ENCODE measurements at places on chromosomes 16 and 17.

- DNase-seq = no peak
These were observed 2.3 kb upstream of the ITGAE start for GRCh38 chr17:3803308-3803640.

- DNase-seq = peak; percentile 24
These were observed 31.3 kb upstream of the KPNB1 start for GRCh38 chr17:47618410-47618809.

DNA sequence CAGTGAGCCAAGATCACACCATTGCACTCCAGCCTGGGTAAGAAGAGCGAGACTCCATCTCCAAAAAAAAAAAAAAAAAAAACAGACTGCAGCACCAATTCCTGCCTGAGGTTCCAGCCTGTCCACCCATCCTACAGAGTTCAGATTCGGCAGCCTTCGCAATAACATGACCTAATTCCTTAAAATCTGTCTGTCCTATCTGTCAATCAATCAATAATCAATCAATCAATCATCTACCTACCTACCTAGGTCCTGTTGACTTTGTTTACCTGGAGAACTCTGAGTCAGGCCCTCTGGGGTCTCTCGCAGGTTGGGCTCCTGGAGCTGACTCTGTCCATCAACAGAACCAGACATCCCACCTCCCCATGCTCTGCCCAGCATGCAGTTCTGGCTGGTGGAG lies 236.7 kb downstream of the ENGASE start:
- DNase-seq = no peak

DNA sequence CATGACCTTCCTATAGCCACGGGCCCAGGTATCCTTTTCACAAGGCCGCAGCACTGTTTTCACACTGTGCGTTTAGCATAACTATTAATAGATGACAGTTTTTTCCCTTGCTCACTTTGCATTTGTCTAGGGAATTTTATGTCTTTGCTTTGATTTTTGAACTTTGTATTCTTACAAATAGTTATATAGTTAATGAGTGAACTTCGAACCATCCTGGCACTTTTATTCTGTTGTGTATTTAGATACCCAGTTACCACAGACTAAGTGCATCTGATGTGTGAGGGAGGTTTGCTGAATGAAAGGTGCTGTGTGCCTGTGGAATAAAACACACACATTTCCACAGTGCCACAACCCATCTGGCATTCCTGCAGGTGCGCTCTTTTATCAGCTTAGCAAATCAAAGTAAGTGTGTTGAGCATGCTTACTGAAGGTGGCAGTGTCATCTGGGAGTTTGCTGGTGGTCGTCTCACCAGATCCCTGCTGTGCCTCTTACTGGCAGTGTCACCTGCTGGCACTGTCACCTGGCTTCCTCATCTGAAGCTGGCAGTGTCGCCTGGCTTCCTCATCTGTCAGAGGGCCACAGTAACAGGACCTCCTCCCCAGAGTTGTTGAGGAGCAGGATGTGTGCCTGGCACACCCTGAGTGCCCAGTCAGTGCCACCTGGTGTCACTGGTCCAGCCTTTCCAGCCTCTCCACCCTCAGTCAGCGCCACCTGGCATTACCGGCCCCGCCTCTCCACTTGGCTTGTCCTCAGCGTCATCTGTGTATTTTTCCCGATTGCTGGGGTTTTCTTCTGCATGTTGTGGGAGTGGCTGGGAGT lies 37.6 kb downstream of the USP10 start:
- no peak for DNase-seq

GRCh38 chr16:79283578-79283977 lies 317.0 kb downstream of the MAF start:
- no peak for DNase-seq

GRCh38 chr17:17910060-17910459 lies 62.1 kb downstream of the TOM1L2 start:
- DNase-seq = no peak

GRCh38 chr17:77875881-77876509 lies 82.5 kb upstream of the TNRC6C start:
- peak; percentile 43 for DNase-seq

DNA sequence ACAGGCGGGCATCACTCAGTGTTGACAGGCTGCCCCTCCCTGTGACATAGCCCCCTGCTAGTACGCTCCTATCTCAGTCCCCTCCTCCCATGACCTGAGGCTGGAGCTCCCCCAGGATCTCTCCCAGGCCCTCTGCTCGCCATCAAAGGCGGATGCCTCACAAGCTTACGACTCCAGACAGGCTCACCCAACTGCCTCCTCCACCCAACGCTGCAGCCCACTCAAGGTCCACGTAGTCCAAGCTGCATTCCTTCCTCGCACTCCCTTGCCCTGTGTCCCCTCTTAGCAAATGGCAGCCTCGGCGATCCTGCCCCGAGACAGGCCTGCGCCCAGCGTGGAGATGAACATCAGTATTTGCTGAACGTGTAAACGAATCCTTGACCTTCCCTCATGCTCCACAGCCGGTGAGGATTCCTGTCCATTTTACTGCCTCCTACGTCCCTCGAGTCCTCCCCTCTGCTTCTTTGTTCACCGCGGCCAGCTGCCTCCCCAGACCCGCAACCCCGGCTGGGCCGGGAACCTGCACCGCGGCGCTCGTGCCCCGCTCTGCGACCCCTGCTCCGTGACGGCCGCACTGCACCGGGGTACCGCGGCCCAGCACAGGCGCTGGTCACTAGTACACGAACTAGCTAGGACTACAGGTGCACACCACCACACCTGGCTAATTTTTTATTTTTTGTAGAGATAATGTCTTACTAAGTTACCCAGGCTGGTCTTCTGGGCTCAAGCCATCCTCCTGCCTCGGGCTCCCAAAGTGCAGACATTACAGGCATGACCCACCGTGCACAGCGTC lies 838 bp upstream of the TMEM97 start:
- DNase-seq = no peak

DNA sequence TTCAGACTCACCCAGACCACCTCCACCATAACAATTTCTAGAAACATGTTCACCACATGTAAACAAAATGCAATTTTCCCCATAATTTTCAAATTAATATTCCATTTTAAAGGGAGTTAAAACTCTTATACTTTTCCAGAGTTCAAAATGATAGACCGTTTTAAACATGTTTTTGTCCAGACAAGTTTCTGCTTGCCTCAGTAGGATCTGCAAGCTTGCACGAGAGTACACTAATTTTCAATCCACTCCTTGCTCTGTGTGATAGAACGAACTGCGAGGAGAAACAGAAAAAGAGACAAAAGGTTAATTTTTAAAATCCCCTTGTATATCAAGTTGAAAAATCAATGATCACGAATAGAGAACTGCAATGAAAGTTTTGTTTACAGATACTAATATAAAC lies 7.1 kb downstream of the FAHD1 start:
- no peak for DNase-seq

- DNase-seq = no peak
These were observed 40.0 kb downstream of the IL21R start for GRCh38 chr16:27441998-27442397.

GRCh38 chr16:27492588-27492979 lies 57.1 kb downstream of the GTF3C1 start:
- no peak for DNase-seq

GRCh38 chr17:3571043-3571900 lies 13.7 kb upstream of the TRPV3 start:
- DNase-seq = no peak

GRCh38 chr16:58035356-58036170 lies 10.0 kb downstream of the MMP15 start:
- DNase-seq = no peak

DNA sequence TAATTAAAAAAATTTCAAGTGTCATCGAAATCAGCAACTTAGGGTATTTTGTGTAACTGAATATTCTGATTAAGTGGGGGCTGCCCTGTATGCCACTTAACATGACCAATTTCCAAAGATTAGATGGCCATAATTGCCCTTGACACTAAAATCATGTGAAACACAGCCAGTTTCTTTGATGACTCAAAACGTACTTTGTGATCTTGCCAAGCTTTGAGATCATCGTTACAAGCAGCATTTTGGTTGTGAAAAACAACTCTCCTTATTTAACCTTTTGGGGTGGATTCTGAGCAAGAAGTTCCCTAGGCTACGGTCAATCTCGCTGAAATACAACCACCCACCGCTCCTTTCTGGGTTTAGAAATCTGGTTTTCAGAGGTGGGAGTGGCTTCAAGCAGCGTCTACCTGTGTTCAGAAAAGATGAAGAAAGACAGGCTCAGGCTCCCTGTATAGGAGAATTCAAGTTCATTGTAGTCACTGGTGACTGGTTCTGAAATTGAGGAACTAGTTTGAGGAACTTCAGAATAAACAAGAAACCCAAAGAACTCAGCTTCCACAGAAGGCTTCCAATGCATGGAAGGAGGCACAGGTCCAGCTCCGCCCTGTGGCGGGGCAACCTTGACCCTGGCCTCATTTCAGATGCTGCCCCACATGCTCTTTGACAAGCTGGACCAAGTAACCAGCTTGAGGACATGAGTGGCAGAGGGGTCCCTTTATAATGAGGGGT lies 9.4 kb downstream of the MAP3K14 start:
- DNase-seq = peak; percentile 91

GRCh38 chr17:35001549-35001948 lies 21.2 kb downstream of the LIG3 start:
- peak; percentile 12 for DNase-seq

GRCh38 chr16:57258910-57259475 lies 13.9 kb downstream of the ARL2BP start:
- no peak for DNase-seq

DNA sequence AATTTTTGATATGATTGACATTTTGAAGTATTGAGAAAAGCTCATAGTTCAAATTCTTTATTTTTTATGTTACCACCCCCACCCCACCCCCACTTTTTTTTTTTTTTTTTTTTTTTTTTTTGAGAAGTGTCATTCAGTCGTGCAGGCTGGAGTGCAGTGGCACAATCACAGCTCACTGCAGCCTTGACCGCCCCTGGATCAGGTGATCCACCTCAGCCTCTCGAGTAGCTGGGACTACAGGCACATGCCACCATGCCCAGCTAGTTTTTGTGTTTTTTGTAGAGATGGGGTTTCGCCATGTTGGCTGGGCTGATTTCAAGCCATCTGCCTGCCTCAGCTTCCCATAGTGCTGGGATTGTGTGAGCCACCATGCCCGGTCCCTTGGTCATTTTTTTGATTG lies 7.4 kb downstream of the TAF15 start:
- no peak for DNase-seq

GRCh38 chr16:85635545-85636140 lies 22.5 kb downstream of the GSE1 start:
- no peak for DNase-seq

GRCh38 chr16:20901068-20901435 lies 481 bp downstream of the LYRM1 start:
- no peak for DNase-seq

DNA sequence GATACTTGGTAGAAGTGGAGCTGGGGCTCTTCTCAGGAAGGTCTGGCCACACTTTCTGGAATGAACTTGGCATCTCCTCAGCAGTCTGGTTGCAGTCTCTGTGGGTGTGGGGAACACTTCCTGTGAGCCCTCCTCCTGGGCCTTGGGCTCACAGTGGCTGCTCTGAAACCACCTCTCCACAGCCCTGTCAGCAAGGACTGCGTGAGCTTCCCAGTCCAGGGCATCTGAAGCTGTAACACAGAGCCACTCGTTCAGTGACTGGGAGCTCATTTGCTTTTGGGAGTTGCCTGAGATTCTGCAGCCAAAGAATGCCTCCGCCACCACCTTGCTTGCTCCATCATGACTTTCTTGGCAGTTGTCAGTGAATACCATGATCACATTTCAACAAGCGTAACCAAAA lies 60.0 kb downstream of the CLEC16A start:
- DNase-seq = peak; percentile 79

GRCh38 chr16:48511071-48511540 lies 98.9 kb downstream of the N4BP1 start:
- DNase-seq = peak; percentile 80

DNA sequence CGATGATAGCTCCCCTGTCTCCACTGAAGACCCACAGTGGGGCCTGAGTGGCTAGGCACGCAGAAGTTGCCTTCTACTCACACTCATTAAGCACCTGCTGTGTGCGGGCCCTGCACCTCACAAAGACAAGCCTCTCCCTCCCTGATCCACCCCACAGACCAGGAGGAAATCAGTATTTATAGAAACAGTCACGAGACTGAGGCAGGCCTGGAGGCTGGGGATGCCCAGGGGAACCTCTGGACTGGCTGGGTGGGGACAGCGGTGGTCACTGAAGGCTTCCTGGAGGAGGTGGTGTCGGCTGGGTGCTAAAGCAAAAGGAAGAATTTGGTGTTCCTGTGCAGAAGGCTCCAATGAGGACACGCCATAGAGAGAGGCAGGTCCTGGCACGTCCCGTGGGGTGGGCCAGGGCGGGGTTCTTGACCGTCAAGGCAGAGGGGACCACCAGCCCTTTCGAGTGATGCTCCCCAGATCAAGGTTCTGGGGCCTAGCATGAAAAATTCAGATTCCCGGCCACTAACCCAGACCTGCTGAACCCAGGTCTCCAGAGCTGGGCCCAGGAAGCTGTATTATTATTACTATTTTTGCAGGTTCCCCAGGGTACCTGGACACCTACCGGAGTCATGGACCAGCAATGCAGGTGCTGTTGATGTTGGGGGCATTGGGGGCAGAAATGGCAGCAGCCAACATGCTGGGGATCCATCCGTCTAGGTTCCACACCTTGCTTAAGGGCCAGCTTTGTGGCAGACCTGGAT lies 23.0 kb downstream of the PPL start:
- no peak for DNase-seq

- DNase-seq = no peak
These were observed 51.6 kb downstream of the ACTG1 start for GRCh38 chr17:81460856-81461460.

DNA sequence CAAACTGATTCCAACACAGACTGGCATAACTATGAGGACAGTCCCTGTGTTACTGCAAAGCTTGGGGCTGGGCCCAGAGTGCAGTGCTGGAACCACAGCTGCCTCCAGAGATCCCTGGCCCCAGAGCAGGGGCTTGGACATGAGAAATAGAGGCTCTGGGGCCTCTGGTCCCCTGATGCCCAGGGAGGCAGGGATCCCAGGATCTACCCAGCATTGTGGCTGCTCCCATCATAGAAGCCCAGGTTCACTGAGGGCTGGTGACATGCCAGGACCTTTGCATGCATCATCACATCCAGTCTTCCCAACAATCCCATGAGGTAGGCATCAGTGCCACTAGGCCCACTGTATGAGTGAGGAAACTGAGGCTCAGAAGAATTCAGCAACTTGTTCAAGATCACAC lies 95.8 kb downstream of the TMEM132E start:
- DNase-seq = no peak

DNA sequence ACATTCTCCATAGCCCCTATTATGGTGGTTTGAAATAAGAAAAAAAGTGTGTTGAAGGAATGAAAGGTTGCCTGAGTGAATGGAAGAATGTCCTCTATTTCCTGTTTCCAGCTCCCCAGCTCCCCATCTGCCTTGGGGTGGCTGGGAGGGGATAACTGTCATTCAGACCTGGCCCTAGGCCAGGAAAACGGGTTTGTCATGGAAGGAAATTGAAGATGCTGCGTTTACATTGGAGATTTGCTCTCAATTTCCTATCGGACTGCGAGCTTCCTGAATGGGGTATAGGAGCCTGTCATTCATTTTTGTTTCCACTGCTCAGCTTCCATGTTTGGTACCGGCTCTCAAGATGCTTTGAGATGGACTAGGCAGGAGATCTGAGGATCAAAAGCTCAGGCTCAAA lies 2.2 kb upstream of the FZD2 start:
- DNase-seq = peak; percentile 75

GRCh38 chr16:86490859-86491639 lies 19.3 kb upstream of the FOXF1 start:
- peak; percentile 73 for DNase-seq

Measured in EH (cell line).